ENCODE measurements at places on chromosomes 2 and 18. TPM values are rescaled to one million over a fixed set of nuclear protein-coding genes. Genes with fewer than 3 reads are reported as not detected.
A peak's percentile ranks its signal among the peaks of the same experiment; 100 is the strongest.

GRCh38 chr2:14016289-14016955 is 616.1 kb upstream of the LRATD1 start:
- no peaks in the 10 kb centered on the region for H3K36me3 ChIP-seq
- H3K27me3 ChIP-seq: no peaks in the 10 kb centered on the region
- no peak overlapping the region for H3K4me3 ChIP-seq
- no peaks in the 10 kb centered on the region for H3K4me1 ChIP-seq
- DNase-seq: no peak

- no peak overlapping the region for H3K27ac ChIP-seq
- H3K4me1 ChIP-seq: no peaks in the 10 kb centered on the region
- no peak for DNase-seq
Observed at GRCh38 chr2:194999771-195000170, 657.3 kb upstream of the SLC39A10 start.

GRCh38 chr2:204237416-204237815 is 300.9 kb downstream of the ICOS start:
- H3K27ac ChIP-seq: no peak overlapping the region
- peaks cover 12% of the 10 kb centered on the region for H3K27me3 ChIP-seq
- no peak for DNase-seq

DNA sequence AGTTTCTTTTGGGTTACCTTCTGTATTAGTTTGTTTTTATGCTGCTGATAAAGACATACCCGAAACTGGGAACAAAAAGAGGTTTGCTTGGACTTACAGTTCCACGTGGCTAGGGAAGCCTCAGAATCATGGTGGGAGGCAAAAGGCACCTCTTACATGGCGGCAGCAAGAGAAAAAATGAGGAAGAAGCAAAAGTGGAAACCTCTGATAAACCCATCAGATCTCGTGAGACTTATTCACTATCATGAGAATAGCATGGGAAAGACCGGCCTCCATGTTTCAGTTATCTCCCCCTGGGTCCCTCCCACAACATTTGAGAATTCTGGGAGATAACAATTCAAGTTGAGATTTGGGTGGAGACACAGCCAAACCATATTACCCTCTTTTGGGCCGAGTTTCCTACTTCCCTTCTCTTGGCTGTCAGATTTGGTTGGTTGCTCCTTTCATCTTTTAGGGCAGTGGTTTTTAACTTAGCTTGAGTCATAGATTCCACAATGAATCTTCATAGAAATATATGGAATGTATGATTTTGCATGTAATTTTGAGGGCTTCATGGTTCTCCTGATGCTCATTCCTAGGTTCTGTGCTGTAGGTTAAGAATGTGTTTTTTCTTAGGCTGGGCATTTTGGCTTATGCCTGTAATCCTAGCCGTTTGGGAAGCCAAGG is 44.2 kb downstream of the CEP192 start:
- no peaks in the 10 kb centered on the region for H3K27me3 ChIP-seq
- no peak overlapping the region for H3K4me3 ChIP-seq
- DNase-seq: no peak
- H3K36me3 ChIP-seq: peaks cover 59% of the 10 kb centered on the region
- H3K4me1 ChIP-seq: peaks cover 21% of the 10 kb centered on the region
- H3K27ac ChIP-seq: no peak overlapping the region

DNA sequence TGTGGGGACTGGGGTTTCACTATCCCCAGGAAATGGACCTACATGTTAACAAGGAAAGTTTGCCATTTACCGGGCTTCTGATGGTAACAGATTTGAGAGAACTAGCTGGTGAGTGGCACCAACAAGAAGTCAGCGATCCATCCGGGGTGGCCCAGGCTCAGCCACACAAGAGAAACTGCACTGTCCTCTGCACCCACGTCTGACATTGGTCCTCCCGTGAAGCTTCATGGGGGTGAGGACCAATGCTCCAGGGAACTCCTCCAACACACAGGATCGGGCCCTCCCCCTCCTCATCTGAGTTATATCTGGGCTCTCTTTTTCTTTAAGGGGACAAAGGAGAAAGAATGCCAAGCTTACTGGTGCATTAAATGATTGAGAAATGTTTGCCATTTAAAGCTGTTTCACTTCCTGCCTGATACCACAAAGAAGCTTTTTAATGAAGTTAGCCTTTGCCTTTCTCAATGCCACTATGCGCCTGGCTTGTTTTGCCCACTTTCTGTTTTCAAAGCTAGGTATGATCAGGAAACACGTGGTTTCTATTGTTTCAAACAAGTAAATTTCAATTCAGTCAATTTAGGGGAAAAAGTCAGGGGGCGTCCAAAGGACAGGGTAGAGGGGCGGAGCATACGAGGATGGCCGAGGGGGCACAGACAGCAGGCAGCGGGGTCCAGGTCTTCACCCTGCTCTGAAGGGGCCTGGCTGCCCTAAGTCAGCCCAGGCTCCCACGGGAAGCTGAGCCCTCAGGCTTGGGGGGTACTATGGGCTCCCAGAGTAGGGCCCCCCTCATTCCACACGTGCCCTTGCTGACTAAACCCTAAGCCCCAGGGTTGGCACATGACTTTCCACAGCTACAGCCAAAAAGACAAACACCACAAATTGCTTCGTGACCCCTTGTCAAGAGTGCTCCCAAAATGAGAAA is 204.0 kb upstream of the ID2 start:
- peak; percentile 63 for DNase-seq
- peak overlapping the region; percentile 94 for H3K27ac ChIP-seq
- H3K4me3 ChIP-seq: peak overlapping the region; percentile 46

DNA sequence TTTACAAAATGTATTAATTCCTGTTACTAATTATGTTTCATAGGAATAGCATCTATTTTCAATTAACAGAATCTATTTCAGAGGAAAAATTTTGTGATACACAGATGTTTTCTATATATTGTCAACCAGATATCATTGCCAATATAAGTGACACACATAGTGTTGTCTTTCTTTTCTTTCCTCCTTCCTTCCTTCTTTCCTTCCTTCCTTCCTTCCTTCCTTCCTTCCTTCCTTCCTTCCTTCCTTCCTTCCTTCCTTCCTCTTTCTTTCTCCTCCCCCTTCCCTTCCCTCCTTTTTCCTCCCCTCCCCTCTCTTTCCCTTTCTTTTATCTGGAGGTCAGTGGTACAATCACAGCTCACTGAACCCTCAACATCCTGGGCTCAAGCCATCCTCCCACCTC is 146.5 kb upstream of the DSEL start:
- DNase-seq: no peak
- H3K27me3 ChIP-seq: peaks cover 2% of the 10 kb centered on the region
- H3K4me1 ChIP-seq: no peaks in the 10 kb centered on the region
- H3K36me3 ChIP-seq: no peaks in the 10 kb centered on the region
- H3K27ac ChIP-seq: no peak overlapping the region
- no peak overlapping the region for H3K4me3 ChIP-seq

DNA sequence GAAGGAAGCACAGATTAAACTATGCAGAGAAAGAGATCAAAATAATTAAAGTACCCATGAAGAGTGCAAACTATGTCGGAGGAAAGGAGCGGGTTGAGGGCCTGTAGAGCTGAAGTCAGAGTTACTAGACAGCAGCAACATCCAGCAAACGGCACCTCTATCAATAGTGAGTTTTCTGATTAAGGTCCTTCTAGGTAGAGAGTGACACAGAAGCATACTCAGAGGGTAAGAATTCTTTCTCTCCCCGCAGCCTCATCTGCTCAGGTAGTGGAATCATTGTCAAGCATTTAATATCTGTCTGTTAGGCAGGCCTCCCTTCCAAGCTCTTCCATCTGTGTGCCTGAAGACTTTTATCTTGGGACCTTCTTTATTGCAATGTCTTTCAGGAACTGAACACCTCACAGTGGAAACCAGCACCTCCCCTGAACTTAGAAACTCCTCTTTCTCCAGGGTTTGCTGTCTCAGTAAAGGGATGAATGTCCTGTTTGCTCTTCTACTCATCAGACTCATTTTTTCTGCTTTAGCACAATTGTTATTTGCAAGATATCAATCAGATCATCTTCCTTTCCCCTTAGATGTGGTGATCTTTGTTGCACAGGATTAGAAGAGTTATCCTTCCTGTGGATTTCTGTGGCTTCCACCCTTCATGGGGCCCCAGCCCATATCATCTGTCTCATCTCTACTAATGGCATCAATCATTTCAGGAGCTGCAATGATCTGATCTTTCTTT is 28.8 kb downstream of the SP140 start:
- peaks cover 35% of the 10 kb centered on the region for H3K36me3 ChIP-seq
- H3K27ac ChIP-seq: no peak overlapping the region
- peaks cover 21% of the 10 kb centered on the region for H3K4me1 ChIP-seq
- no peak overlapping the region for H3K4me3 ChIP-seq

DNA sequence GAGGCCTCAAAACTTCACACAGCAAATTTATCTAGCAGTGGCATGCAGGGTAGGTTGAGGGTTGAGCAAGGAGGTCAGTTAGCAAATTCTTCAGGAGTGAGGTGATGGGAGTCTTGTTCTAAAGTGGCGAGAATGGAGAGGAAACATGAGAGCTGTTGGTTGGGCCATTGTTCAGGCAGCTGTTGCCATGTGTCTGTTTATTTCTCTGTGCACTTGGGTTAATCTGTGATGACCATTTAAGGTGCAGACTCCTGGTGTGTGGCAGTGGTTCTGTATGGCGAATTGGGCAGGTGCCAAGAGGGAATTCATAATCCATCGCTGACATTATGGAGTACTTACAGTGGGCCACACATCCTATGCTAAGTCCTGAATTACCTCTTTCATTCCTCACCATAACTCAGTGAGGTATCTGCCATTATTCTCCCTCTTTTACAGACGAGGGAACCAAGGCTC is 30.4 kb downstream of the TMEM178A start:
- no peak overlapping the region for H3K4me3 ChIP-seq
- H3K36me3 ChIP-seq: no peaks in the 10 kb centered on the region
- no peak overlapping the region for H3K27ac ChIP-seq

DNA sequence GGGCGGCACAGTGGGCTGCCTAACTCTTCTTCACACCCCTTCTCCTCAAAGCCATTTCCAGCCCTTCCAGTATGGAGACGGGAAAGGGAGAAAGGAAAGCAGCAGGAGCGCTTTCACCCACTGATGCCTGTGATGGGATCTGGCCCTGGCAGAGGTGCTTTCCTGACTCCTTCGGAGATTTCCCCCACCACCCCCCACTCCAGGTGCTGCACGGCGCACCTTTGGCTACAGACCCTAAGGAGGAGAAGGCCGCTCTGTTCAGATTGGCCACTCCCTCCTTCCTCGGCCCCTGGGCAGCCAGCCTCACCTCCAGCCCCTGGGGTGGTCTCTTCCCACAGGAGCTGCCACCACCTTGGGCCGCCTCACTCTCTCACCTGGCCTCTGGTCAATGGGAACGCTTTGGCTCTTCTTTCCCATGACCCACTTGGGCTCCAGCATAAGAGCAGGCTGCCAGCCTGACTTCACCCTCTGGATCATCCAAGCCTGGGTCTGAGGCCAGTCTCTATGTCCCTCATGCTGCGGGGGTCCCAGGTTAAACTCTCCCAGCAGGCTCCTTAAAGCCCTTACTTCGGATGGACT is 18.4 kb upstream of the MAL start:
- no peak overlapping the region for H3K4me3 ChIP-seq
- H3K36me3 ChIP-seq: no peaks in the 10 kb centered on the region

DNA sequence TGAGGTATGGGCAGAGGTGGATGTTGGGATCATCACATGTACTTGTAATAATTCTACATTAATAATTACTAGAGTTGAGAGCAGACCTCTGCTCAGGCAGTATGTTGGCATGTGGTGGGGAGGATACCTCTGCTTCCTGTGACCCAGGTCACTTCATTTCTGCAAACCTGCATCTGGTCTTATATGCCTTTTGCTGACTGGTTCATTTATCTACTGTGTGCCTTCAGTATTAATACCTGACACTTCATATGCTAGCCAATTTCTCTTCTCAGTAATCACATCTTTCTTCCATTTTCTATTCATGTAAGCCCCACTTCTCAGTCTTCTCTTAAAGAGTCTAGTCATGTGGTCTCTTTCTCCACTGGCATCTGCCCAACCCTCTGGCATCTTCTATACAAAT is 41.1 kb upstream of the DLX2 start:
- peaks cover 4% of the 10 kb centered on the region for H3K4me1 ChIP-seq
- no peak overlapping the region for H3K4me3 ChIP-seq
- H3K27me3 ChIP-seq: peaks cover 13% of the 10 kb centered on the region
- H3K36me3 ChIP-seq: no peaks in the 10 kb centered on the region

- H3K4me3 ChIP-seq: no peak overlapping the region
- H3K27ac ChIP-seq: no peak overlapping the region
- no peaks in the 10 kb centered on the region for H3K36me3 ChIP-seq
- no peaks in the 10 kb centered on the region for H3K4me1 ChIP-seq
- no peak for DNase-seq
Observed at GRCh38 chr2:172708247-172708646, 27.4 kb upstream of the RAPGEF4 start.

DNA sequence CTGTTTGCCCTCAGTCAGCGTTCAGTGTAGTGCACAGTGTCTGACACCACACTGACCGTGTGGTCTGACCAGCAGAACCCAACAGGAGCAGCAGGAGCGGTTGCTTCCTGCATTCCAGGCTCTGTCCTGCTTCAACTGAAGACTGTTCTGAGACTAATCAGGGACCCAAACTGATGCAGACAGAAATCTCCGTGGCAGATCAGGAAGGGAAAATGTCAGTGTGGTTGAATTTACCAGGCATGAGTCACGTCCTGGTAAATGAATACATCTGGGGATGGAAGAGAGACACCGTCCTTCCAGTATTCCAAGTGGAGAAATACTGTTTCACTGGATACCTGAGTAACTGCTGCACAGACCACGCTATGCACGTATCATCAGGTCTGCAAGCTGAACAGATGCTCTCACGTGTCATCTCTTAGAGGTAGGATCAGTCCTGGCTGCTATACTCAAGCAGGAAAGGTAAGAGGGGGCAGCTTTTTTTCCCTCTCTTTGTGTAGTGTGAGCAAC is 223.6 kb upstream of the EPAS1 start:
- no peaks in the 10 kb centered on the region for H3K27me3 ChIP-seq
- H3K27ac ChIP-seq: no peak overlapping the region
- peaks cover 25% of the 10 kb centered on the region for H3K4me1 ChIP-seq
- H3K4me3 ChIP-seq: no peak overlapping the region
- peaks cover 3% of the 10 kb centered on the region for H3K36me3 ChIP-seq

DNA sequence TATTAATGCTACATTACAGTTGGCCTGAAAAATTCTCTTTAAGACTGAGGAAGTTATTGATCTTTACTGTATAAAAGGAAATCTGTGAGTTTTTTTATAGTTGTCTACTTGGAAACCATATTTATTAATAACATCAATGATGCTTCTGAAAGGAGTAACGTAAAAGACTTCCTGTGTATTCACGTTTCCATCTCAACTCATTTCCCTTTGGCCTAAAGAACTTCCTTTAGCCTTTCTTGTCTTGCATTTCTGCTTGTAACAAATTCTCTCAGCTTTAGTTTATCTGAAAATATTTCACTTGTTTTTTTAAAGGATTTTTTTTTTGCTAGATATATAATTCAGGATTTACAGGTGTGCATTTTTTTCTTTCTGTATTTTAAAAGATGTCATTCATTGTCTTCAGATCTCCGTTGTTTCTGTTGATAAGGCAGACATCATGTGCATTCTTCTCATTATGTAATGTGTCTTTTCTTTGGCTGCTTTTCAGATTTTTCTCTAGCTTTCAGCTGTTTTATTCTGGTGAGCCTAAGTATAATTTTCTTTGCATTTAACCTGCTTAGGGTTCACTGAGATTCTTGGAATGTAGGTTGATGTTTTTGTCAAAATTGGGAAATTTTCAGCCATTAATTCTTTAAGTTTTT is 159.0 kb upstream of the DAPL1 start:
- DNase-seq: no peak
- H3K27ac ChIP-seq: no peak overlapping the region
- H3K4me1 ChIP-seq: no peaks in the 10 kb centered on the region

CNTNAP5 gene
- total RNA-seq: not detected

APLF gene
- 3.0 TPM for total RNA-seq

RGPD8 gene
- 13.1 TPM for total RNA-seq

NAPG gene
- total RNA-seq: 35.5 TPM

PXDN gene
- 2.0 TPM for total RNA-seq

GPR45 gene
- total RNA-seq: not detected
